Activated B cell treated with CpG ODN at 0.5 μM for 24 hours (primary cell): ENCODE measurements at places on chromosomes 13 and 19. TPM values are rescaled to one million over a fixed set of nuclear protein-coding genes. Genes with fewer than 3 reads are reported as not detected.

The C1QTNF9 gene
- total RNA-seq = not detected in 2 replicates

The PIN1 gene
- total RNA-seq = 57.1 and 66.0 TPM in 2 replicates

DNA sequence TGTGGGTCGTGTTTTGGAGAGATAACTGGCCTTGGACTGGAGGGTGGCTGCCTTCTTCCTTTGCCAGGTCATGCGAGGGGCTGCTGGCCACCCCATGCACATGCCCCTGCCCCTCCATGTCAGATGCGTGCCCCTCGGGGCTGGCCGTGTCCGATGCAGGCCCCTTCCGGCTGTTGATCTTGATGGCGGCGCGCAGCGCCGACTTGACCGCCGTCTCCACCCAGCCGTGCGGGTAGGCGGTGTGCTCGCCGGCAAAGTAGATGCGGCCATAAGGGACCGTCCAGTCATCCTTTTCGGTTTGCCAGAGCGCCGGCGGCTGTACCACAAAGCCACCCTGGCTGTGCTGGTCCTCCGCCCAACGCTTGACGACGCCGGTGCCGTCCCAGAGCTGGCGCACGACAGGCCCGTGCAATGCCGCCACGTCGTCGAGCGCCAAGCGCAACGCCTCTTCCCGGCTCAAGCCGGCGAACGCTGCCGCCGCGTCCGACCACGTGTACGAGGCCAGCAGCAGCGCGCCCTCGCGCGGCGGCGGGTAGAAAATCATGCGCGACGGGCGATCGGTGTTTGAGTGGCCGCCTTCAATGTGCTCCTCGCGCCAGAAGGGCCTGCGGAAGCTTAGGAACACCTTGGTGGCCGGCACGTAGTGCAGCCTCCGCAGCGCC, 6.9 kb downstream of the IL4I1 start:
- no peak for DNase-seq

DNA sequence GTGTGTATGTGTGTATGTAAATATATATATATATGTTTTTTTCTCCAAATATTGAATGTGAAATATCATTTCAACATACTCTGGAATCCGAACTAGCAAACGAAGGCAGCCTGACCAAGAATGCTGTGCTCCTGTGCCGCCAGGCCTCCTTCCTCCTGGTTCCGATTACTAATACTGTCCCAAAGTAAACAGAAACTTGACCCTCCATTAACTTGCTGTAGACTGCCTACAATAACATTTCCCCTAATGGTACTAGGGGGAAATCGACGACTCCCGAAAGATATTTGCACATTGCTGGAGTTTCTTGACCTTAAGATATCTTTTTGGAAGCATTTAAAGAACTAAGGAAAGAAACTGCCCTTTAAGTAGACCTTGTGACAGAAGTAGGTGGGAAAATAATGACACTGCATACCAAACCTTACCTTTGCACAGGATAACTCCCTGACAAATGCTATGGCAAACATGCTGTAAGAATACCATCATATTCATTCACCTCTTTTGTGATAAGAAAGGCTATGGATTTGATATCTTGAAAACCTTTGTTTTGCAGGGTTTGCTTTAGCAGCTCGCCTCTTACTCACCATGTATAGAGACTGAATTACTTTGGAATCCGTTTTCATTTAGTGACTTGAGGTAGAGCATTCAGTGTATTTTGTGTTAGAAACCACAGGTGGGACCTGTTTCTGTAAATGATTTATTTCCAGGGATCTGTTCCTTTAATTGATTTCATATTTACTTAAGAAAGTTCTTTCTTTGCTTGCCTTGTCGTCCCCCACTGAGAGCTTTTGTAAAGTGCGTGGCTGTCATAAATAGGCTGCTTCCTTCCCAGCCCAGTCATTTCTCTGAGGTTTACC, 80.1 kb downstream of the KLF5 start:
- DNase-seq = no peak

GRCh38 chr13:106696140-106696539, 128.2 kb upstream of the ARGLU1 start:
- DNase-seq = no peak

- DNase-seq = no peak
Measured at GRCh38 chr13:61084988-61085387, 330.7 kb downstream of the PCDH20 start.
